Activated naive CD8-positive, alpha-beta T cell treated with anti-CD3 and anti-CD28 coated beads for 36 hours (primary cell): ENCODE measurements at places on chromosomes 6 and 20. TPM values are rescaled to one million over a fixed set of nuclear protein-coding genes. Genes with fewer than 3 reads are reported as not detected.

GABRR1 gene
- total RNA-seq = not detected

RRAGD gene
- 14.8 TPM for total RNA-seq

SLC22A16 gene
- total RNA-seq = not detected

BCL2L1 gene
- 196 TPM for total RNA-seq

AIF1 gene
- total RNA-seq = 157 TPM

HSPA12B gene
- total RNA-seq = not detected

SSTR4 gene
- total RNA-seq = not detected

PPP1R14C gene
- 0.44 TPM for total RNA-seq

OXT gene
- 0.47 TPM for total RNA-seq

ARG1 gene
- not detected for total RNA-seq

TMEM217 gene
- 3.5 TPM for total RNA-seq
